ENCODE measurements at places on chromosomes 5 and 9. TPM values are rescaled to one million over a fixed set of nuclear protein-coding genes. Genes with fewer than 3 reads are reported as not detected.

The PCDH1 gene
- total RNA-seq = 1.7 TPM

The ERGIC1 gene
- total RNA-seq = 249 TPM

The MPDZ gene
- total RNA-seq = 12.9 TPM

The SMIM23 gene
- not detected for total RNA-seq

The CPLANE1 gene
- total RNA-seq = 4.1 TPM

The FAM81B gene
- total RNA-seq = not detected

The CDK5RAP2 gene
- 31.9 TPM for total RNA-seq

The SSNA1 gene
- 149 TPM for total RNA-seq

The RANBP3L gene
- total RNA-seq = not detected

The SLC25A2 gene
- not detected for total RNA-seq

The TIMD4 gene
- total RNA-seq = 1.6 TPM

The HTR1A gene
- total RNA-seq = not detected

The SNAPC3 gene
- 19.0 TPM for total RNA-seq

The STARD4 gene
- total RNA-seq = 6.4 TPM

The SLCO6A1 gene
- total RNA-seq = not detected
